ENCODE measurements at places on chromosomes 5 and 9.

GRCh38 chr5:56259002-56259511, 25.9 kb upstream of the ANKRD55 start:
- H3K36me3 ChIP-seq, result no peaks in the 10 kb centered on the region
- no peak overlapping the region for H3K4me3 ChIP-seq
- no peaks in the 10 kb centered on the region for H3K4me1 ChIP-seq
- no peak overlapping the region for H3K27ac ChIP-seq
- no peak for DNase-seq

DNA sequence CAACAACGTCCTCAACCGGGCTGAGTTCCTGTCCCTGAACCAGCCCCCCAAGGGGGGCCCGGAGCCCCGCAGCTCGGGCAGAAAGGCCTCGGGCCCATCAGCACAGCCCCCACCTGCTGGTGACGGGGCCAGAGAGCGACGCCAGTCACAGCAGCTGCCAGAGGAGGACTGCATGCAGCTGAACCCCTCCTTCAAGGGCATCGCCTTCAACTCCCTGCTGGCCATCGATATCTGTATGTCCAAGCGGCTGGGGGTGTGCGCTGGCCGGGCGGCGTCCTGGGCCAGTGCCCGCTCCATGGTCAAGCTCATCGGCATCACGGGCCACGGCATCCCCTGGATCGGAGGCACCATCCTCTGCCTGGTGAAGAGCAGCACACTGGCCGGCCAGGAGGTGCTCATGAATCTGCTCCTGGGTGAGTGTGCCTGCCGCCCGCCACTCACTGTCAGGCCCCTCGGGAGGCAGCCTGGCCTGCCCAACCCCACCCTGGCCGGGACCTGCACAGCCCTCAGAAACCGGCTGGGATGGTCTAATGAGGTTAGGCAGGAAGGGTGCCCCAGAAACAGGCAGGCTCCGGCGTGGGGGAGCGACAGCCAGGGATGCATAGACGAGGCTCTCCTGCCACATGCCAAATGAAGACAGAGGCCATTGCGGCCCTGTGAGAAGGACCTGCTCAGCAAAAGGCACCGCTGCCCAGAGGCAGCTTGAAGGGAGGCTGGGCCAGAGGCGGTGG, 678 bp downstream of the PLPP7 start:
- no peak overlapping the region for H3K27ac ChIP-seq
- peaks cover 14% of the 10 kb centered on the region for H3K4me1 ChIP-seq
- H3K27me3 ChIP-seq, result no peaks in the 10 kb centered on the region
- DNase-seq, result no peak

GRCh38 chr5:169707686-169708085, 70.6 kb downstream of the DOCK2 start:
- H3K27me3 ChIP-seq, result no peaks in the 10 kb centered on the region
- no peak overlapping the region for H3K4me3 ChIP-seq
- H3K27ac ChIP-seq, result no peak overlapping the region
- no peaks in the 10 kb centered on the region for H3K36me3 ChIP-seq
- H3K4me1 ChIP-seq, result no peaks in the 10 kb centered on the region

- no peaks in the 10 kb centered on the region for H3K4me1 ChIP-seq
- no peak overlapping the region for H3K27ac ChIP-seq
- DNase-seq, result no peak
- no peaks in the 10 kb centered on the region for H3K36me3 ChIP-seq
- H3K27me3 ChIP-seq, result no peaks in the 10 kb centered on the region
Measured at GRCh38 chr5:110738503-110738811, 350 bp upstream of the SLC25A46 start.
